Breast epithelium (tissue), 4 donors: ENCODE measurements at places on chromosomes 7 and 10.

DNA sequence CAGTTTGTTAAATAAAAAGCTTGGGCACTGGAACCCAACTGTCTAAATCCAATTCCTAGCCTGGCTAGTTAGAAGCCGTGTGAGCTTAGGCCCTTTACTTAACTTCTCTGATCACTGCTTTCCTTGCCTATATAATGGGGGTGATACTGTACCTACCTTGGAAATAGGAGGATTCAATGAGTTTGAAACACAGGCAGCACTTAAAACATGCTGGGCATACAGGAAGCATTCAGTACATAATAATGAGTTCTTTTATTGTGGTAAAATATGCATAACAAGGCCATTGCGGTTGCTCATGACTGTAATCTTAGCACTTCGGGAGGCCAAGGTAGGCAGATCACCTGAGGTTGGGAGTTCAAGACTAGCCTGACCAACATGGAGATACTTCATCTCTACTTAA lies 47.4 kb upstream of the SEPHS1 start:
- H3K27me3 ChIP-seq = no peaks in the 10 kb centered on the region
- H3K4me1 ChIP-seq = no peaks in the 10 kb centered on the region
- no peak overlapping the region for H3K4me3 ChIP-seq
- DNase-seq = no peak

GRCh38 chr10:17001297-17001744 lies 128.3 kb downstream of the CUBN start:
- H3K36me3 ChIP-seq = no peaks in the 10 kb centered on the region
- H3K4me3 ChIP-seq = no peak overlapping the region
- peak overlapping the region; percentile 71 for H3K27ac ChIP-seq
- no peaks in the 10 kb centered on the region for H3K4me1 ChIP-seq

DNA sequence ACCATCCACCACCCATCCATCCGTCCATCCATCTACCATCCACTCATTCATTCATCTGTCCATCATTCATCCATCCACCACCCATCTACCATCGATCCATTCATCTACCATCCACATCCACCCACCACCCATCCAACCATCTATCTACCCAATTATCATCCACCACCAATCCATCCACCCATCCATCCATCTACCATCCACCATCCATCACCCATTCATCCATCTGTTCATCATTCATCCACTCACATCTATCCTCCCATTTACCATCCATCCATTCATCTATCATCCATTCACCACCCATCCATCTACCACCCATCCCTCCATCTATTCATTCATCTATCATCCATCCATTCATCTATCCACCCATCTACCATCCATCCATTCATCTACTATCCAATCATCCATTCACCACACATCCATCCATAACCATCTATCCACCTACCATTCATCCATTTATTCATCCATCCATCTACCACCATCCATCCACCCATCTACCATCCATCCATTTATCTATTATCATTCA lies 188.8 kb downstream of the JCAD start:
- no peaks in the 10 kb centered on the region for H3K27me3 ChIP-seq
- no peaks in the 10 kb centered on the region for H3K4me1 ChIP-seq
- H3K36me3 ChIP-seq = no peaks in the 10 kb centered on the region
- no peak overlapping the region for H3K4me3 ChIP-seq

- no peak for DNase-seq
- no peak overlapping the region for H3K27ac ChIP-seq
- H3K27me3 ChIP-seq = no peaks in the 10 kb centered on the region
- H3K36me3 ChIP-seq = no peaks in the 10 kb centered on the region
- H3K4me3 ChIP-seq = no peak overlapping the region
Observed at GRCh38 chr10:28686835-28687682, 9.7 kb downstream of the BAMBI start.

DNA sequence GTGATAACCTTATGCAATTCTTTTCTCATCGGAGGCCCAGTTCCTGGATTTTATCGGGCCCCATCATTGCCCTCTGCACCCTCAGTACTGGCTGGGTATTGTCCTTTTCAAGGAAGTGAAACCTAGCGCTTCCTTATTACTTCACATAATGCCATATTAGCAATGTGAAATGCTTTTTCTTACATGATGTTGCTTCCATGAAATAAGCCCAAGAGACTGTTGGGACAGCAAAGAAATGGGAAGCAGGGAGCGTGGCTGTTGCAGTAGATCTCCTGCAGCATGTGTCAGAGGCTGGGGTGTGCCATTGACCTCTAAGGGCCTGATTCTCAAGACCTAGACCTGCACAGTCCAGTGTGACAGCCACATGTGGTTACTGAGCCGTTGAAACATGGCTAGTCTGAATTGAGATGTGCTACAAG lies 8.1 kb downstream of the CHN2 start:
- no peaks in the 10 kb centered on the region for H3K4me1 ChIP-seq
- H3K36me3 ChIP-seq = no peaks in the 10 kb centered on the region
- DNase-seq = no peak
- H3K27ac ChIP-seq = no peak overlapping the region
- no peaks in the 10 kb centered on the region for H3K27me3 ChIP-seq

- no peaks in the 10 kb centered on the region for H3K27me3 ChIP-seq
- no peak overlapping the region for H3K27ac ChIP-seq
- H3K36me3 ChIP-seq = no peaks in the 10 kb centered on the region
- DNase-seq = no peak
- H3K4me3 ChIP-seq = no peak overlapping the region
Observed at GRCh38 chr10:27893358-27893954, 105.4 kb downstream of the ODAD2 start.

- H3K4me3 ChIP-seq = no peak overlapping the region
- H3K27ac ChIP-seq = peak overlapping the region; percentile 79
- no peak for DNase-seq
- H3K27me3 ChIP-seq = no peaks in the 10 kb centered on the region
- H3K36me3 ChIP-seq = no peaks in the 10 kb centered on the region
Observed at GRCh38 chr10:5776136-5776880, 36.9 kb downstream of the GDI2 start.

GRCh38 chr10:11091517-11092102 lies 73.9 kb downstream of the CELF2 start:
- no peaks in the 10 kb centered on the region for H3K27me3 ChIP-seq
- no peaks in the 10 kb centered on the region for H3K4me1 ChIP-seq
- H3K4me3 ChIP-seq = no peak overlapping the region
- no peak for DNase-seq

GRCh38 chr10:72424561-72424960 lies 69.8 kb upstream of the DNAJB12 start:
- H3K4me1 ChIP-seq = no peaks in the 10 kb centered on the region
- no peak for DNase-seq
- no peaks in the 10 kb centered on the region for H3K27me3 ChIP-seq
- no peak overlapping the region for H3K27ac ChIP-seq
- no peaks in the 10 kb centered on the region for H3K36me3 ChIP-seq

DNA sequence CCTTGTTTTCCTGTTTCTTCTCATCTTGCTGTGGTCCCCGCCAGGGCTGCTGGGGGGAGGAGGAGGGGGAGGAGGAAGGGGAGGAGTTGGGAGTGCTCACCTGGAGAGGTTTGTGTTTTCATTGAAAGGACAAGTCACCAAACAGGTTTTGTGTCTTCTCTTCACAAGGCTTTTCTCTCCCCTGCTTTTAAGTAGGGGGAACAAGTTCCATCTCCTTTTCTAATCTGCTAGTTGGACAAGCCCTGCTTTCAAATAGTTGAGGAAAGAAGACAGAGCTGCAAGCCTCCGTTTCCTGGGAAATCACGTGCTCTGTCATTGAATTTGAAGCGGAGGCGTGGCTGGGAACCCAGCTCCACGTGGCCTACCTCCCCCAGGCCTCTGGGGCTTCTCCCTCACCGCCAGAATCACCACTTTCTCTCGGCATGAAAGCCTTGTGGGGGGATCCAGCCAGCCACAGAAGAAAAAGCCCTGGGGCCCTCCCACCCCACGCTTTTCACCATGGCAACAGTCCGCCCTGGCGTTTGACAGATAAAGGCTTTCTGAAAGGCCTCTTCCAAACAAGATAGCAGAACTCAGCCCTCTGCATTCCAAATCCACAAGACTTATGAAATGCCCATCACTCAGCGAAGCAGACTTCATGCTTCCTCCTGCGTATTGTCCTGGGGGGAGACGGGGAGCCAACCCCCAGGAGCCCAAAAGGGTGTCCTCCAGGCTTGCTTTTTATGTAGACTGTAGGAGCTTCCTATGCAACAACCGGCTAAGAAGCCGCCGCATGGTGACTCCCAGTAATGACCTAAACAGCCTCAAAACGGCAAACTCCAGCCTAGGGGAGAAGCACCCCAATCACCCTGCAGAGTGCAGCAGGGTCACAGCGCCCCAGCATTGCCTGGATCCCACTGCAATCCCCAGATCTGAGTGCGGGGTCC lies 51.7 kb downstream of the PROSER2 start:
- H3K27me3 ChIP-seq = no peaks in the 10 kb centered on the region
- H3K36me3 ChIP-seq = no peaks in the 10 kb centered on the region
- peaks cover 14% of the 10 kb centered on the region for H3K4me1 ChIP-seq
- H3K4me3 ChIP-seq = no peak overlapping the region

GRCh38 chr7:29359482-29360093 lies 165.0 kb downstream of the CHN2 start:
- DNase-seq = no peak
- peaks cover 8% of the 10 kb centered on the region for H3K27me3 ChIP-seq
- no peaks in the 10 kb centered on the region for H3K36me3 ChIP-seq
- no peaks in the 10 kb centered on the region for H3K4me1 ChIP-seq
- no peak overlapping the region for H3K4me3 ChIP-seq
- H3K27ac ChIP-seq = no peak overlapping the region

DNA sequence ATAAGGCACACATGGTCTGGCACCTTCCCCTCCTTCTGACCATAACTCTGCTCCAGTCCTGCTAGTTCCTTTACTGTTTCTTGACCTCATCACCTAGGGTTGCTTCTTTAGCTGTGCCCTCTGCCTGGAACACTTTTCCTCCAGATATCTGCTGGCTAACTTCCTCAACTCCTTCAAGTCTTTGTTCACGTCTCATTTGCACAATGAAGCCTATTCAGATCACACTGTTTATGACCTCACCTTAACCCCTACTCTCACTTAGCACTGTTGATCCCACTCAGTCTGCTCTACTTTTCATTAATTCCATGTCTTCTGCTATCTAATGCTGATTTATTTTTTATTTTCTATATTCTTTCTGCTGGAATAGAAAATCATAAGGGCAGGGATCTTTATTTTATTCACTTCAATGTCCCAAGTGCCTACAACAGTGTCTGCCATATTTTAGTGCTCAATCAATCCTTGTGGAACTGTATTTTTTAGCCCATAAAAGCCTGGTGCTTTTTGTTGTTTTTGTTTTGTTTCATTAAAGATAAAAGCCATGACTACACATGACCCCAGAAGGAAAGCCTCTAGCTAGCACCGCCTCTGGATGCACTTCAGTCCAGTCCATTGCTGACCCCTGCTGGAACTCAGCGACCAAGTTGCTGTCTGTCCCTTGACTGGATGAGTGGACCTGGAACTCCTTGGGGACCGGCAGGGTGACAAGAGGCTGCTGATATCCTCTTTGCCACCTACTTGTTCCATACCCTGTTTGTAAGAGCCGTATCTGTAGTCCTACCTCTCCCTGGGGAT lies 12.3 kb downstream of the KLF14 start:
- H3K27ac ChIP-seq = no peak overlapping the region
- H3K27me3 ChIP-seq = no peaks in the 10 kb centered on the region
- H3K4me1 ChIP-seq = no peaks in the 10 kb centered on the region
- H3K4me3 ChIP-seq = no peak overlapping the region
- DNase-seq = no peak
- no peaks in the 10 kb centered on the region for H3K36me3 ChIP-seq

- H3K4me1 ChIP-seq = no peaks in the 10 kb centered on the region
- no peak overlapping the region for H3K4me3 ChIP-seq
- no peaks in the 10 kb centered on the region for H3K27me3 ChIP-seq
- no peak overlapping the region for H3K27ac ChIP-seq
- no peaks in the 10 kb centered on the region for H3K36me3 ChIP-seq
- DNase-seq = no peak
Observed at GRCh38 chr7:152617056-152617455, 58.9 kb downstream of the XRCC2 start.
